ENCODE measurements at places on chromosomes 6 and 20. TPM values are rescaled to one million over a fixed set of nuclear protein-coding genes. Genes with fewer than 3 reads are reported as not detected.

- no peak for DNase-seq
Measured at GRCh38 chr6:119323931-119324330, 25.6 kb downstream of the MAN1A1 start.

- no peak for DNase-seq
Measured at GRCh38 chr6:69217343-69217742, 579.5 kb downstream of the LMBRD1 start.

DNA sequence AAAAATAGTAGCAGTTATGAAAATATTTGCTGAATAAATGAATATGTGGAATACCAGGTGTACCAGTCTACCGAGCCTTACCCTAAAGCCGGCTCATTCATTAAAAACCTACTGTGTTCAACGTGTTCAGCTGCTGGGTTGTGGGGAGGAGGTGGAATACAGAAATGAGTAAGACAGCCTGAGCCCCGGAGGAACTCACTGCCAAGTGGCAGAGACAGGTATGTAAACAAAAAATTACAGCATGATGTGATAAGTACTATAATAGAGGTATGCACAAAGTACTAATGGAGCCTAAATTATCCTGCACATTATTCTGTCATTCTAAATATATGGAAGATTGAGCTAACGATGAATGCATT is 6.8 kb upstream of the ADTRP start:
- no peak for DNase-seq

DNA sequence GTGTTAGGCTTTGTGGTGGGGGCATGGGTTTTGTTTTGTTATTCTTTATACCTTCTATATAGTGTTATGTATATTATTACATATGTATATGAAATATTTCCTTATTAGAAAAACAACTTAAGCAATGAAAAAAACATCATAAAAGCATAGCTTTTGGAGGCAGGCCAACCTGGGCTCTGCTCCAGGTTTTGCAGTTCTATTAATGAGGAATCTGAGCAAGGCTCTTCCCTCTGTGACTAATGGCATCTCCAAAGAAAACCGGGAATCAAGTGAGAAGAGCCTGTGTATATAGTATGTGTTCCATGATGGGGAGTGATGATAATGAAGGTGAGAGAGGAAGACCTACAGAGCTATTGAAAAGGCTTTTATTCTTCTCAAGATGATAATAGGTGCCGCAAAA is 291.1 kb downstream of the CLIC5 start:
- peak; percentile 17 for DNase-seq

DNA sequence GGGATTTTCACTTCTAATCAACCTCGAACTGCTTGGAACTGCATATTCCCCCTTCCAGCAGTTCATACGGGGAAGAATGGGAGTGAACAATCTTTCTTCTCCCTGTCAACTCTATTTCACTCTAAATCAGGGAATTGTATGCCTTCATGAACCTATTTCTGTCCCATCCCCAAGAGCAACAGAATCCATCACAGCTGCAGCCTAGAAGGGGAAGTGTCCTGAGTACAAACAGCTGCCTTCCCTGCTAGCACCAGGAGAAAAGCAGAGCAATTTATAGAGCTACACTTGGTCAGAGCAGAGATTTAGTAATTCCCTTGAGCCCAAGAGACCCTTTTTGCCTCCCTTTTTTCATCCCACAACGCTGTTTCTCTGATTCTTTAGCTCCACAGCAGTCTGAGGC is 208.4 kb downstream of the ADGRG6 start:
- DNase-seq, result no peak

- no peak for DNase-seq
Measured at GRCh38 chr6:133399426-133399825, 158.3 kb downstream of the EYA4 start.

GRCh38 chr6:133040094-133040802 is 200.9 kb upstream of the EYA4 start:
- DNase-seq, result peak; percentile 3

- no peak for DNase-seq
Measured at GRCh38 chr6:16299861-16300260, 61.5 kb downstream of the GMPR start.

GRCh38 chr20:47875297-47876025 is 90.2 kb upstream of the SULF2 start:
- no peak for DNase-seq

GRCh38 chr6:4870821-4871494 is 94.8 kb downstream of the CDYL start:
- no peak for DNase-seq

DNA sequence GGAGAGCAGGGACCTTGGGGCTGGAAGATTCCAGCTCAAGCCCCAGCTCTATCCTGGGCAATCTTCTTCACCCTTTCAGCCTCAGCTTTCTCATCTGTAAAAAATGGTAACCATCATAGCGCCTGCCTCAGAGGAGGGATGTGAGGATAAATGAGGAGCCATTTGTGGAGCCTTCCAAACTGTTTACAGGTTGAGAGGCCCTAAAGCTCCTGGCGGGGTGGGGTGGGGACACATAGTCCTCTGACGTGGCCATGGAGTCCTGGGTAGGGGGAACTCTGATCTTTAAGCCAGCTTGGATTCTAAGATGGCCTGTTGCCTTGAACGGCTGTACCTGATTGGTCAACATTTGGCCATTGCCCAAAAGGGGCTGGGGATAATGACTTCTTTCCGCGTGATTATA is 111.1 kb downstream of the TOX2 start:
- no peak for DNase-seq

DNA sequence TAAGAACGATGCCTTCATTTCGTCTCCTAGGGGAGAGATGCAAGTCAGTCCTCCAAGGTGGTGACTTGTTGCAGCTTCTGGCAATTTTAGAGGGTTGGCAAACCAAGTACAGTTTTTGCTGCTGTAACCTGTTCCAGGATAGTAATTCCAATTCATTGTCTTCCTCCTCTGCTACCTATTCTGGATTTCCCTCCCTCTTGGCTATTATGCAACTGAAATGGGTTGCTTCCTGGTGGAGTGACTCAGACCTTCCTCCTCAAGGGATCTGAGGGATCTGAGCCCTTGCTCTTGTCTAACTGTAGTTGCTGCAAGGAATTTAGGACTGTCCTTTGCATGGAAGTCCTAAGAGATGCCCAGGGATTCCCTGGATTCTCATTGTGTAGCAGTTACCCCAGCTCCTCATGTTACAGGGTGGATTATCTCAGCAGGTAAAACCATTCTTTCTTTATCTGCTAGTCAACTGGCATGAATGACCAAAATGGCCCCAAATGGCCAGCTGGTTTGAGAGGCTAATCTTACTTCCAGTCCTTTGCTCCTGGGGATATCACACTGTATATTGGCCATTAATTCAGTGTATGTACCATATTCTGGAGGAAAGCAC is 17.6 kb upstream of the ELMO2 start:
- DNase-seq, result no peak

GRCh38 chr6:117907601-117908245 is 659 bp downstream of the SLC35F1 start:
- peak; percentile 33 for DNase-seq

- no peak for DNase-seq
Measured at GRCh38 chr6:136593748-136594490, 43.7 kb upstream of the MAP7 start.

DNA sequence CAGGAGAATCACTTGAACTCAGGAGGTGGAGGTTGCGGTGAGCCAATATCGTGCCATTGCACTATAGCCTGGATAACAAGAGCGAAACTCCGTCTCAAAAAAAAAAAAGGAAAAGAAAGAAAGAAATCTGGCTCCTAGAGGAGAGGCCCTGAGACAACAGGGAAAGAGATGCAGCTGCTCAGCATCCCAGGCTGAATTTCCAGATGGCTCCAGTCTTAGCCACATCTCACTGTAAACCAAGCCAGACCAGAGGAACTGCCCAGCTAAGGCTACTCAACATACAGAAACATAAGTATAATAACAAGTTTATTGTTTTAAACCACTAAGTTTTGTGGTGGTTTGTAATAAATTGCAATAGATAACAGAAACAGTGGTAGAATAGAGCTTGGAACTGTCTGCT is 38.5 kb upstream of the TASP1 start:
- DNase-seq, result no peak

GRCh38 chr6:136784271-136784664 is 8.0 kb downstream of the MAP3K5 start:
- no peak for DNase-seq

DNA sequence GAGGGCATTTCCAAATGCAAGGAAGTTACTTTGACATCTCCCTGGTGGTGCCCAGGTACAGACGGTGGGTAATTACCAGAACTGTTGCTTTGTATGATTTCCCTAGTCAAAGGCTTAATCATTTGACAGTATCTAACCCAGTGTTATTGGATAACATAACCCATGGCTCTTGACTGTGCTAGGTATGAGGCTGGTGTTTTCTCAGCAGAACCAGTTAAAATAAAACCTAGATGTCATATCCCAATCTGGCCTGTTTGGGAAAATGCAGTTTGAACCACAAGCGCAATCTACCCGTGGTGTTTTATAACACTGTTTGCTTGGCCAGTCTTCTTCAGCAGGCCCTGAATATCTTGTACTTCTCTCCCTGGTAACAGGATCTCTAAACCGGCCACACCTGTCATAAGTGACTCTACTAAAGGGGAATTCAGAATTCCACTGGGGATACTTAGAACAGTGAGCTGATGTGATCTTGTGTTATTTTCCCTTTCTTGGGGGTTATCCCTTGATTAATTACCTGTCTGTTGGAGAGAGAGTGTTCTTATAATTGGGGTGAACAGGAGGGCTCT is 32.8 kb downstream of the PPP1R14C start:
- no peak for DNase-seq

GRCh38 chr6:157184202-157185015 is 138.9 kb downstream of the TMEM242 start:
- DNase-seq, result peak; percentile 97

GRCh38 chr20:51120868-51121267 is 98.0 kb upstream of the KCNG1 start:
- DNase-seq, result no peak

- DNase-seq, result peak; percentile 32
Measured at GRCh38 chr6:106360989-106361430, 493 bp downstream of the CRYBG1 start.

DNA sequence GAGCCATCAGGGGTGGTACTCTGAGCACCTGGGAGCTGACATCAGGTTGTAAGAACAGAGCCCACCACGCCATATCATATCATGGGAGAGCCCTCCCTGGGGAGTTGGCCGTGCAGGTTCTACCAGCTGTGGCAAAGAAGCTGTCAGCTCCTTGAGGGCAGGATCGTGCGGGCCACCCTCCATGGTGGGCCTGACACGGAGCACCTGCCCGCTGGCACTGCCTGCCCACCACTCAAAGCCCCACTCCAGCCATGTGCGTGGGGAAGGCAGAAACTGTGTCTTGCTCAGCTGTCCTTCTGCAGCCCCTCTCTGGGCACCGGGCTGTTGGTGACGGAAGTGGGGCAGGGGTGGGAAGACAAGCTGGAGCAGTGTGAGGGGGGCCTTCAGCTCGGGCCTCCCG is 14.3 kb downstream of the PRPH2 start:
- no peak for DNase-seq

GRCh38 chr6:5025911-5026819 is 22.3 kb upstream of the RPP40 start:
- DNase-seq, result peak; percentile 49

- peak; percentile 13 for DNase-seq
Measured at GRCh38 chr20:46773680-46774079, 64.2 kb downstream of the SLC2A10 start.

- no peak for DNase-seq
Measured at GRCh38 chr6:67131827-67132226, 1424.8 kb upstream of the EYS start.

- no peak for DNase-seq
Measured at GRCh38 chr6:26006086-26006939, 43.7 kb downstream of the TRIM38 start.

DNA sequence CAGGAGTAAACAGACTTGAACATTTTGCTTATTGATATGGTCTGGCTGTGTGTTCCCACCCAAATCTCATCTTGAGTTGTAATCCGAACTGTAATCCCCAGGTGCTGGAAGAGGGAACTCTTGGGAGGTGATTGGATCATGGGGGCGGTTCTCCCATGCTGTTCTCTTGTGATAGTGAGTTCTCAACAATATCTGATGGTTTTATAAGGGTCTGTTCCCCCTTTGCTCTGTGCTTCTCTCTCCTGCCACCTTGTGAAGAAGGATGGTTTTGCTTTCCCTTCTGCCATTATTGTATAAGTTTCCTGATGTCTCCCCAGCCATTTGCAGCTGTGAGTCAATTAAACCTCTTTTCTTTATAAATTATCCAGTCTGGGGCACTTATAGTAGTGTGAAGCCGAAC is 40.0 kb downstream of the MYLIP start:
- no peak for DNase-seq

- no peak for DNase-seq
Measured at GRCh38 chr20:20017844-20018185, 653 bp downstream of the NAA20 start.

- DNase-seq, result no peak
Measured at GRCh38 chr6:163329991-163330390, 84.5 kb upstream of the QKI start.

- no peak for DNase-seq
Measured at GRCh38 chr6:45436544-45437438, 59.1 kb upstream of the SUPT3H start.

DNA sequence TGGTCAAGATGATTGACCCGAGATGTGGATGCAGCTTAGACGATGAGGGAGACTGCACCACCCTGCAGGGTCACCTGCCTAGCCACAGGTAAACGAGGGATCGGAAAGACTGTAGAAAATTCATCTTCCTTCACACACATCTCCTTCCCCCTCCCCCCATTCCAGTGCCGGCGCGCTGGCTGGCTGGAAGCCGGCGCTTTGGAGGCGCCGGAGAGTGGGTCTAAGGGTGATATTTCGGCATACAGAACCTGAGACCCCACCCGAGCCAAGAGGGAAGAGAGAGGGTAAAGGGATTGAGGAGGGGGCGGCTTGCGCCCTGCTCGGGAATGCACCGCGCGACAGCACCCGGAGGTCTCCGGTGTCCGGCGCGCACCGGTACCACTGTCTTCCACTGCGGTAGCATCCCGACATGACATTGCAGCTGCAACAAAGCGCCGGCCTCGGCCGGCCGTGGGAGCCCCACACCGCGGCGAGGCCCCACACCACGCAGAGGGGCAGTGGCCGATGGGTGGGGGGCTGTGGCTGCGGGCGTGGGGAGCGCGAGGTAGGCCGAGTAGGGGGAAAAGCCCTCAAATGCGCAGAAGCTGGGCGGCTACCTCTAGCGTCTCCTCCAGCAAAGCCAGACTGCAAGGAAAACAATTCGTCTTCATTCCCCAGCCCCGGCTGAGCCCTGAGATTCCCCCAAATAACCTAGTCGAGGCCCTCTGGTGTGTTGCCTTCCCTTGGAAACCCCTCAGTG is 984 bp downstream of the TNFRSF21 start:
- peak; percentile 5 for DNase-seq

The BIRC7 gene
- total RNA-seq, result not detected

The NOTCH4 gene
- 11.0 TPM for total RNA-seq

The ANKRD66 gene
- total RNA-seq, result not detected

The SYCP2L gene
- total RNA-seq, result 2.6 TPM

The EPPIN gene
- total RNA-seq, result 1.1 TPM

The REM1 gene
- 0.96 TPM for total RNA-seq

The SSTR4 gene
- total RNA-seq, result not detected

The MAP3K4 gene
- 39.0 TPM for total RNA-seq

The SASH1 gene
- 208 TPM for total RNA-seq

The ADAM33 gene
- total RNA-seq, result 24.5 TPM

The ZSCAN26 gene
- total RNA-seq, result 33.8 TPM

The SLC44A4 gene
- total RNA-seq, result 1.6 TPM

The GPSM3 gene
- 5.2 TPM for total RNA-seq

The MMP24 gene
- total RNA-seq, result 0.94 TPM
